ENCODE measurements at places on chromosomes 4 and X.
A peak's percentile ranks its signal among the peaks of the same experiment; 100 is the strongest.

- DNase-seq = no peak
Measured at GRCh38 chr4:80043541-80043940, 29.5 kb downstream of the ANTXR2 start.

DNA sequence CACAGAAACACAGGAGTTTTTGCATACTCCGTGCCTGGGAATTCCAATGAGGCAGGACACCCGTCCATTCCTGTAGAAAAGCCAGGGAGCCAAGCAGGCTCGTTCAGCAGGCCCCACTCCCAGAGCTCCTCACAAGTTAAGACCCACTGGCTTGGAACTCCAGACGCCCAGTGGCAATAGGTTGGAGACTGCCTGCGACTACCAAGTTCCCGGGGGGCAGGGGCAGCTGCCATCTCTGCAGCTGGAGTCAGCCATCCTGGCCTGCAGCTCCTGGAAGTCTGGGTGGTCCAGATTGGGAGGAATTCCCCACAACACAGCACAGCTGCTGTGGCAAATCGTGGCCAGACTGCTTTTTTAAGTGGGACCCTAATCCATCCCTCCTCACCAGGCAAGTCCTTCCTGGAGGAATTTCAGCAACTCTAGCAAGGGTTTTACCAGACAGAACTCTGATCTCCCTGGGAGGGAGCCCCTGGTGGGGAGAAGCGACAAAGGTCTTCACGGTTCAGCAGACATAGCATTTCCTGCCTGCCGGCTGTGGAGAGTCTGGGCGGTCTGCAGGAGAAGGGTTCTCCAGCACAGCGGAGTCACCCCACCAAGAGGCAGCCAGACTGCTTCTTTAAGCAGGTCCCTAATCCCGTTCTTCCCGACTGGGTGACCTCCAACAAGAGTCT is 231.9 kb downstream of the STPG2 start:
- peak; percentile 20 for DNase-seq

- no peak for DNase-seq
Measured at GRCh38 chrX:14920196-14920595, 47.0 kb downstream of the MOSPD2 start.

- no peak for DNase-seq
Measured at GRCh38 chr4:10007793-10008608, 13.3 kb downstream of the SLC2A9 start.

- DNase-seq = no peak
Measured at GRCh38 chr4:54017308-54017707, 47.1 kb downstream of the CHIC2 start.

GRCh38 chrX:66162331-66162822 is 1.7 kb upstream of the HEPH start:
- no peak for DNase-seq

- no peak for DNase-seq
Measured at GRCh38 chrX:20437683-20438082, 171.0 kb upstream of the RPS6KA3 start.

DNA sequence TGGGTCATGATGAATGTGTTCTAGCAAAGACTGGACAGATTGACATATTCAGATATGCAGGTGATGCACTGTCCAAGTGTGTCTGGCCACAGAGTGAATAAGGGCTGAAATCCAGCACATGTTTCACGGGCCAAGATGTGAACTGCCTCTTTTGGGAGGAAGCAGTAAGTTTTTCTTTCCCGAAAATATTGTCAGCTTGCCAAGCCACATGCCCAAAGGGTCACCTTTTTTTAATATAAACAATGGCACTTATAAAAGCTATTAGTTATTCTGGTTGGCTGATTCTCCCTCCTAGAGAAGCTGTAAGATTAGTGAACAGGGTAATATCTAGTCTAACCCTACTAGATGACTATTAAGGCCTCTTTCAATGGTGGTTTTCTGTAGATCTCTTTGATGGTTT is 1.5 kb upstream of the EDNRA start:
- DNase-seq = no peak

DNA sequence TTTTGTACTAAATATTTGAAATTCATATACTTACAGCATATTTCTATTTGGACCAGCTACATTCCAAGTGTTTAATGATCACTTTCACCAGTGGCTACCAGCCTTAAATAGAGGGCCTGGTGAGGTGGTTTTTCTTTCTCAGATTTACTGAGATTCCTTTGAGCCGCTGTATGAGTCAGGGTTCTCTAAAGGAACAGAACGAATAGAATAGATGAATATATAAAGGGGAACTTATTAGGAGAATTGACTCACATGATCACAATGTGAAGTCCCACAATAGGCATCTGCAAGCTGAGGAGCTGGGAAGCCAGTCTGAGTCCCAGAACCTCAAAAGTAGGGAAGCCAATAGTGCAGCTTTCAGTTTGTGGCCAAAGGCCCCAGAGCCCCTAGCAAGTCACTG is 146.2 kb upstream of the TLL1 start:
- no peak for DNase-seq

DNA sequence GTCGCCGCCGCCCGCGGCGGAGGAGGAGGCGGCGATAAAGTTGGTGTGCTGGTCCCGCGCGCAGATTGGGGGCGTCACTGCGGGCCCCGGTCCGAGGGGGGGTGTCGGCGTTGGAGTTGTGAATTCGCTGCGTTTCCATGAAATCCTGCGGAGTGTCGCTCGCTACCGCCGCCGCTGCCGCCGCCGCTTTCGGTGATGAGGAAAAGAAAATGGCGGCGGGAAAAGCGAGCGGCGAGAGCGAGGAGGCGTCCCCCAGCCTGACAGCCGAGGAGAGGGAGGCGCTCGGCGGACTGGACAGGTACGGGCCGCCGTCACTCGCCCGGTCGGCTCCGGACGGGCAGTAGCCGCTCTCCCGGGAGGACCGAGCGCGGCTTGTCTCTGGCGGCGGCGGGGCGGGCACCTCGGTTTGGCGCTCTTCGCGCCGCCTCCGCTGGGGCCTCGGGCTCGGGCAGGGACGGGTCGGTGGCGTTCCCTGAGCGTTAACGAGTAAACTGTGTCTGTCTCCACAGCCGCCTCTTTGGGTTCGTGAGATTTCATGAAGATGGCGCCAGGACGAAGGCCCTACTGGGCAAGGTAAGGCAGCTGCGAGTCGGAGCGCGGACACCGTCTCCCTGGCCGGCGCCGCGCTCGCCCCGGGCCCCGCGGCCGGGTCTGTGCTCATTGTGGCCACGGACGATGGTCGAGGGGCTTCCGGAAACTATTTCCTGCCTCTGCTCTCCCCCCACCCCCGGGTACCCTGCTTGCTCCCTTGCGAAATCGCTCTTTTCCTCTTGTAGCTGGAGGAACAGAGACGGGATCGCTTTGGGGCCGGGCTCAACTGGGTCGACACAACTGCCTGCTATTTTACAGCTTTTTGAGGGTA is 658 bp downstream of the KDM6A start:
- peak; percentile 30 for DNase-seq

GRCh38 chr4:45215976-45216542 is 489.7 kb upstream of the GNPDA2 start:
- DNase-seq = no peak

DNA sequence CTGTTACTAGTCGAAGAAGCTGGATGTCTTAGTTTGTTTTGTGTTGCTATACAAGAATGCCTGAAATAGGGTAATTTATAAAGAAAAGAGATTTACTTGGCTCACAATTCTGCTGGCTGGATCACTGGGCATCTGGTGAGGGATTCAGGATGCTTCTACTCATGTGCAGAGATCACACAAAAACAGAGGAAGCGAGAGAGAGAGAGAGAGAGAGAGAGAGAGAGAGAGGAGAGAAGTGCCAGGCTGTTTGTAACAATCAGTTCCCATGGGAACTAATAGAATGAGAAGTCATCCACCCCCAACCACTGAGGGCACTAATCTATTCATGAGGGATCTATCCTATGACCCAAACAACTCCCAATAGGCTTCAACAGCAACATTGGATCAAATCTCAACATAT is 66.2 kb upstream of the FAM9A start:
- no peak for DNase-seq

DNA sequence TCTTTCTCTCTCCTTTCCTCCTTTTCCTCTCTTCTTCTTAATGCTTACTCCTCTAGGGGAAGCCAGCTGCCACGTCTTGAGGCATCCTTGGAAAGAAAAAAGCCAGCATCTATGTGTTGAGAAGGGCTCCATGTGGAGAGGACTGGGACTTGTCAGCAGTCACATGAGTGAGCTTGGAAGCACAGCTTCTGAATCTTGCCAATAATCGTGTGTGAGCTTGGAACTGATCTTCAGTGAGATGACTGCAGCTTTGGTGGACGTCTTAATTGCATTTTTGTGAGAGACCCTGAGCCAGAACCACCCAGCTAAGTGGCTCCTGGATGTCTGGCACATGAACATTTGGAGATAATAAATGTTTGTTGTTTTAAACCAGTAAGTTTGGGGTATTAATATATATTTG is 371.7 kb downstream of the SLITRK2 start:
- DNase-seq = no peak

- DNase-seq = no peak
Measured at GRCh38 chr4:56708146-56708545, 27.1 kb upstream of the HOPX start.

GRCh38 chrX:1649621-1650020 is 34.8 kb downstream of the ASMT start:
- DNase-seq = peak; percentile 95

GRCh38 chr4:141215030-141215429 is 5.7 kb upstream of the ZNF330 start:
- no peak for DNase-seq

GRCh38 chr4:21374641-21375368 is 573.8 kb downstream of the KCNIP4 start:
- DNase-seq = no peak
